H7 (cell line): ENCODE measurements at places on chromosomes 2 and 18. TPM values are rescaled to one million over a fixed set of nuclear protein-coding genes. Genes with fewer than 3 reads are reported as not detected.

DNA sequence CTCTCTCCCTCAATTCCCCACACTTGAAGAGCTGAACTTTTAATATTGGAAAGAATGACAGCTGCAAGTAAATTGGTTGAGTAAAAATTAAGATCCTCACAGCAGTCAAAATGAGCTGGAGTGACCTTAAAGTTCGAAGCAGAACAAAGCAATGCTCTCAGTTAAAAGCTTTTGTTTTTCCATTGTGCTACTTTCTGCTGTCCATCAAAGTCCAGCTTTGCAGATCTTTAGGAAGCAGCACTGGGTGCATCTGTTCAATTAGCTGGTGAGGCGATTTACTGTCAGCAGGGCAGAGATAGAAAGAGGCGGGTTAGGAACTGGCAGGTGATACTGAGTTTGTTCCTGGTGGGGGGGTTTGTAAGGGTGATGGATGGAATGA lies 834.8 kb downstream of the CPS1 start:
- DNase-seq = no peak

IKZF2 gene
- 0.97 and 2.3 TPM in 2 replicates for total RNA-seq

ASB18 gene
- total RNA-seq = not detected in 2 replicates

DNA sequence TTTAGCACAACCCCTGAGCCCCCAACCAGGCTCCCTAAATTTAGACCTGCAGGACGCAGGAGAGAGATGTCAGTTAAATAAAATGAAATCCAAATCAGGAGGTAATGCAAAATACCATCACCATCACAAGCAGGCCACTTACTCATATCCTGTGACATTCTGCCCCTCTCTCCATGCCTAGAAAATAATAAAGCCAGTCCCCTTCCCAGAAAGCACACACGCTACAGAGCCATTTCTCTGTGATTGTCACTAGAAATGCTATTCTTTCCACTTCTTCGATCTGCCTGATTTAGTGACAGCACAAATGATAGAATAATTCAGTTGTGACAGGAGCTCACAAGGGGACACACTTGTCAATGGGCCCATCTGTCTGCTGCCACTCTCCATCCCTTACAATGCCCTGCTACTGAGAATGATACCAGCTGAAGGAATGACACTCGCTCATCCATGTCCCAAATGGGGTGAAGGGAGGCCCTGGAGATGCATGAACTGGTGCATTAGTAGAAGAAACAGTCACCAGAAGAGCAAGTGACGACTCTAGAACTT lies 272.1 kb downstream of the SP3 start:
- no peak for DNase-seq

EPHA4 gene
- 9.9 and 20.2 TPM in 2 replicates for total RNA-seq

SRBD1 gene
- total RNA-seq = 22.2 and 24.1 TPM in 2 replicates

UGT1A5 gene
- not detected in 2 replicates for total RNA-seq

DNA sequence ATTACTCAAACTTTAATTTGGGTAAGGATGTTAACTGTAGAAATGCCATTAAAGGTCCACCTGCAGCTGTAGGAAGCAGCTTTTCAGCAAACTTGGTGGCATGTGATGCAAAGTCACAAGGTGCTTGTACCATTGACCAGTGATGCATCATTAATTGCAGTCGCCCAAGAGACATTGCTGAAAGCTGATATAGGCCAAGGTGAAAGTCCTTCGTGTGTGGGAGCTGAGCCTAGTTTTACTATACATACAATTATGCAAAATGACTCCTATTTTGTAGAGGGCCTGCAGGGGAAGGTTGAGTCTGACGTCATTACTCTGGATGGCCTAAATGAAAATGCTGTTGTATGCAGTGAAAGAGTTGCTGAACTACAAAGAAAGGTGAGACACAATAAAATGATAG lies 40.5 kb downstream of the ALMS1 start:
- no peak for DNase-seq

RSAD2 gene
- total RNA-seq = not detected in 2 replicates

DNA sequence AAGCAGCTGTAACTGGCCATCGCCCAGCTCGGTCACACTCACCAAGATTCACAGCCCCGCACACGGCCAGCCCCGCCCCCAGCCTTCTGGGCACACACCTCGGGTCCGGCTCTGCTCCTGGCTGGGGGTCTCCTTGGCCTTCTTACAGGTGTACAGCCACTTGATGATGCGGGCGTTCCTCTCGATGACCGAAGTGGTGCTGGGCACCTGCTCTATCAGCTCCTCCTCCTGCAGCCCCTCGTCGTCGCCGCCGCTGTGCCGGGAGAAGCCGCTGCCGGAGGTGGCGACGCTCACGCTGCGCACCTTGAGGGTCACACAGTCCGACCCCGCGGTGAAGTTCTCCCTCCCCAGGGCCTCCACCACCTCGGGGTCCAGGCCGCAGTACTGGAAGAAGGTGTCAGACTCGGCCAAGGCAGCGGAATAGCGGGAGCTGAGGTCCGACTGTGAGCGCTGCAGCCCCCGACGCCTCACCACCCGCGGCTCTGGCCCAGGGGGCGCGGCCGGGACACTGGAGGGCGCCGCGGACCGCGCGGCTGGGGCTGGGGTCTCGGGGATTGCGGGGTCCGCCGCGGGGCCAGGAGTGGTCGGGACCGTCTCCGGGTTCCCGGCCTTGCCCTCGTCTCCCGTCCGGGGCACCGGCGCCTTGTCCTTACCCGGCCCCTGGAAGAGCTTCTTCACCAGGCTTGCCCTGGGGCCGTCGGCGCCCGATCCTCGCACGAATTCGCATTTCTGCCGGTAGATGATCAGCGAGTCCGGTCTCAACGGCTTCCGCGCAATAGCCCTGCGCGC lies 769 bp downstream of the FAM110C start:
- DNase-seq = peak; percentile 64

PKDCC gene
- 90.2 and 176 TPM in 2 replicates for total RNA-seq
